ENCODE measurements at places on chromosomes 3 and 15.
A peak's percentile ranks its signal among the peaks of the same experiment; 100 is the strongest.

- no peak for DNase-seq
Measured at GRCh38 chr3:63977893-63978292, 45.4 kb downstream of the PSMD6 start.

GRCh38 chr3:170420307-170420821, 1.7 kb downstream of the CLDN11 start:
- DNase-seq: no peak

- DNase-seq: no peak
Measured at GRCh38 chr3:13301286-13301987, 118.7 kb downstream of the NUP210 start.

- peak; percentile 6 for DNase-seq
Measured at GRCh38 chr3:149273096-149273751, 51.6 kb upstream of the CP start.

DNA sequence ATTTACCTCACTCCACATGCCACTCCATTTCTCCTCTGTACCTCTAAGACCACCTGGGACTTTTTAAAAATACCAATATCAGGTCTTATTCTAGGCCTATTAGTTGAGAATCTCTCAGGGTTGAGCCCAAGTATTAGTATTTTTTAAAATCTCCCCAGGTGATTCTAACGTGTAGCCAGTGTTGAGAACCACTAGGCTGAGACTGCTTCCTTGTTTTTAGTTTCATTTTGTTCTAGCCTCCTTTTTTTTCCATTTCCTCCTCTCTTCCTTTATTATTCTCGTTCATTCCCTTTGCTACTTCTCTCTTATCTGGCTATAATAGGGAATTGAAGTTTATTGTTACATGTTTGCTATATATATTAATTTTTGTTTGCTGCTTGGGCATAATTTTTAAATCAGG, 217.8 kb upstream of the CD96 start:
- DNase-seq: no peak

DNA sequence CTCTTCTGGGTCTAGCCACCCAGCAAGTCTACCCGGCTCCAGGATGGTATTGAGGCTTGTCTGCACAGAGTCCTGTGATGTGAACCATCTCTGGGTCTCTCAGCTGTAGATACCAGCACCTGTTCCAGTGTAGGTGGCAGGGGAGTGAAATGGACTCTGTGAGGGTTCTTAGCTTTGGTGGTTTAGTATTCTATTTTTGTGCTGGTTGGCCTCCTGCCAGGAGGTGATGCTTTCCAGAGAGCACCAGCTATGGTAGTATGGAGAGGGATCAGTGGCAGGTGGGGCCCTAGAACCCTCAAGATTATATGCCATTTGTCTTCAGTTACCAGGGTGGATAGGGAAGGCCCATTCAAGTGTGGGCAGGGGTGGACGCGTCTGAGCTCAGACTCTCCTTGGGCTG, 283.4 kb upstream of the LYSMD4 start:
- DNase-seq: no peak

GRCh38 chr3:49716691-49717210, 2.7 kb downstream of the AMIGO3 start:
- no peak for DNase-seq

- no peak for DNase-seq
Measured at GRCh38 chr15:76982756-76983155, 12.2 kb upstream of the PSTPIP1 start.

- DNase-seq: no peak
Measured at GRCh38 chr15:49989498-49989897, 129.5 kb downstream of the ATP8B4 start.

- DNase-seq: no peak
Measured at GRCh38 chr3:62325896-62326295, 47.5 kb downstream of the FEZF2 start.

- DNase-seq: peak; percentile 62
Measured at GRCh38 chr15:69729167-69729748, 276.6 kb downstream of the RPLP1 start.

- DNase-seq: peak; percentile 27
Measured at GRCh38 chr3:158659454-158660237, 12.8 kb downstream of the LXN start.

Data from stimulated activated CD4-positive, alpha-beta T cell treated with anti-CD3 and anti-CD28 coated beads, Interleukin-2, amount 100 ng/mL, for 4 hours (primary cell).